ENCODE measurements at places on chromosomes 13 and 19. TPM values are rescaled to one million over a fixed set of nuclear protein-coding genes. Genes with fewer than 3 reads are reported as not detected.

Gene C19orf33
- total RNA-seq, result 563 TPM

Gene ZNF284
- 0.26 TPM for total RNA-seq

Gene ZNF677
- not detected for total RNA-seq

Gene CALR3
- not detected for total RNA-seq

Gene ZIC2
- total RNA-seq, result 5.4 TPM

All from A549 treated with dexamethasone at 1 μM for 4 hours (cell line).